Midbrain (tissue), 1 donor: ENCODE measurements at places on chromosomes 1 and 21.

- no peak for DNase-seq
Measured at GRCh38 chr1:202016022-202016810, 5.8 kb downstream of the ELF3 start.

- DNase-seq, result no peak
Measured at GRCh38 chr21:31194510-31195293, 149.4 kb downstream of the TIAM1 start.

DNA sequence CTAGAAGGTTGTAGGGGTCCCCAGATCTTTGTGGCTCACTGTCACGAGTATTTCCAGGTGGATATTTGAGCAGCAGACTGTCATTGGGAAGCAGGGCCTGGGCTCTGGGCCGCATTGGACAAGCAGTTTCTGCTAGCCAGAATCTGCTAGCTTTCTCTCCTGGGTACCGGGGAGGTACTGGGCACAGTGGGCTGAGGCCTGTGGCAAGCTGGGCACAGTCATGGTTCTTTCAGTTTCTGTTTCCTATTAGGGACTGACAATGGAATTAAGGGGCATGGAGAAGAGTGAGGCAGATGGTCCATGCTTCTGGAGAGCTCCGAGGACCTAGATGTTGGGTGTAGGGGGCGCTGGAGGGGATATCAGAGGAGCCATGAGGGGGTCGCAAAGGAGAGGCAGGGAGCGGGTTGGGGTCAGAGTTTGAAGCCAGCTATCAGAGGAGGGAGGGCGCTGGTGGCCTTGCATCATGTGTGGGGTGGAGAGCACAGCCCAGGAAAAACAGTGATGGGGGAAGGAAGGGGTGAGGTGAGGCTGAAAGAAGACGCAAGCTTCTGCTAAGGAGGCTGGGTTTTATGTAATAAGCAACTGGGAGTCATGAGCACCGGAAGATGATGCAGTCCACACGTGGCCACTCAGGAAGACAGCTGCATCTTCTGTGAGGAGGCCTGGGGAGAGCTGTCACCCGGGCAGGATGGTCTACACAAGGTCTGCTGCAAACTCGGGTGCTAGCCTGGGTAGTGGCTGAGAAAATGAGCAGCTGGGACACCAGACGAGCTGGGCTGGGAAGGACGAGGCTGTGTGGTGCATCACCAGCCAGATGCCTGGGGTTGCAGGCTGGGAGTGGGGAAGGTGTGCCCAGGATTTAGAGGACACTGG is 72.7 kb downstream of the IER5 start:
- no peak for DNase-seq

DNA sequence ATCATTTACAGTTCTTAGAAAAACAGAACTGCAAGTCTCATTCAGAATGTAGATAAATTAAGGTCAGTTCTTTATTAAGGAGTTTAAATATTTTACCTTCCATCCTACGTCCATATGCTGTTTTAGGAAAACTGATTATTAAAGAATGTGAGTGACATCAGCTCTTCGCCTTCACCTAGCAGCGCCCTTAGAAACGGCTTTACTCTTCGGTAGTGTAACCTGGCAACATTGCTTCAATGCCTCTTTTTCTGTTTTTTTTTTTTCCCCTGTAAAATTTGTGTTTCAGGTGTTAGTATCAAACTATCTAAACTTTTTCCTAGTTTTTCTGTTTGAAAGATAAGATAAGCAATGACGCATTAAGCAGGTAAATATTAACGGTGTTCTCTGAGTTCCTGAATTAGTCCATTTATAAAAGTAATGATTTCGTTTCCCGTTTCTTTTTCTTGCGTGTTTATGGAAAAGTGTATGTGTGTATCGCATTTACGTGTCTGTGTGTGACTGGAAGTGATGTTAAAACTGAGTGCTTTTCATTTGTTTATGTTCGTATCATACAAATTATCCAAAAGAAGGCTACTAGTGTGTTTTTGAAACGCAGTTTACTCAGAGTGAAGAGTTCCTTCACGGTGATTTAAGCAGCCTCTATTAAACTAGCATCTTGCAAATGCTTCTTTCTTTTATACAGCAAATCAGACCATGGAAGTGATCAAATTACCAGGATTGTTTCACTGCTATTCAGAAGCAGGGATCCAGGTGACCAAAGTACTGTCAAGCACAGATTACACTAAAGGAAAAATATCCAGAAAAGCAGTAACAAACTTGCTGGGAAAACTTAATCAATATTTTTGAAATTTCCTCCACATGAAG is 139.0 kb downstream of the SDCCAG8 start:
- DNase-seq, result no peak

GRCh38 chr1:41773842-41774241 is 144.9 kb downstream of the HIVEP3 start:
- DNase-seq, result no peak
